ENCODE measurements at places on chromosomes 4 and X.

GRCh38 chrX:32896088-32896487, 315.3 kb downstream of the DMD start:
- no peak for DNase-seq

GRCh38 chrX:1661048-1661921, 46.4 kb downstream of the ASMT start:
- peak; percentile 96 for DNase-seq

GRCh38 chrX:148298737-148299136, 201.7 kb upstream of the AFF2 start:
- no peak for DNase-seq

DNA sequence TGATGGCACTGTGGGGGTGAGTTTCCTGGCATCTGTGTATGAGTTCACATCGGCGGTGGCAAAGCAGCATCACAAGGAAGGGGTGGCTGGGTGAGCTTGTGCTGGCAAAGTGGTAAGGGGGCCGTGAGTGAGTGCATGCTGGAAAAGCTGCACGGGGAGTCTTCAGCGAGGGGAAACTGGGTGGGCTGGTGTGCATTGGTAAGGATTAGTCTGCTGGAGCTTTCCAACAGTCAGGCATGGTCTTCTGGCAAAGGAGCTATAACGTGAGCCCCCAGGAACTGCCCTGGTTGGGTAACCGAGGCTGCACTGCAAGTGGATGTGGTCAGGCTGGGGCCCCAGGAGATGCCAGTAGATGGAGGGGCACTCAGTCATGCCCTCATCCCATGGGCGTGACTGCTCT, 30.7 kb downstream of the ADAM29 start:
- no peak for DNase-seq

DNA sequence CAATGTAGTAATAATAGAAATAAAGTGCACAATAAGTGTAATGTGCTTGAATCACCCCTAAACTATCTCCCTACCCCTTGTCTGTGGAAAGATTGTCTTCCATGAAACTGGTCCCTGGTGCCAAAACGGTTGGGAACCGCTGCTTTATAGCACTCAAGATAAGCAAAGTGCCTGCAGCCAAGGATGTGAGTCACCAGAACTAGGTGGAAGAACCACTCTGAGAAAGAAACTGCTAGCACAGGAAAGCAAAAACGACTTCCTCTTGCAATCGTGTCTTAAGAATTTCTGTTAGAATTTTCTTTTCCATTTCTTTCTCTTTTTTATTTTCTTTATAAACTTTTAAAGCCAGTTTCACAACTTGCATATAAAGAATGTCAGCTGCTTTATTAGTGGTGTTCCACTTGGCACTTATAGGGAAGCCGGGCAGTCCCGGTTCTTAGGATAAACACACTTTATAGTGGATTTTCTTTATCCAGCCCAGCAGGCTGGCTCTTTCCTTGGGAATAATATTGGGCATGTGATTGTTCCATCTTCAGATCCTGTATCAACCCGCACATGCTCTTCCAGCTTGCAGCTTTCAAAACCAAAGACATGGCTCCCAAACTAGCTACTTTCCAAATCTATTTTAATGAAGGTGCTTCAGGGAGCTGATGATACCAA, 32.3 kb upstream of the CXCL8 start:
- DNase-seq: no peak

DNA sequence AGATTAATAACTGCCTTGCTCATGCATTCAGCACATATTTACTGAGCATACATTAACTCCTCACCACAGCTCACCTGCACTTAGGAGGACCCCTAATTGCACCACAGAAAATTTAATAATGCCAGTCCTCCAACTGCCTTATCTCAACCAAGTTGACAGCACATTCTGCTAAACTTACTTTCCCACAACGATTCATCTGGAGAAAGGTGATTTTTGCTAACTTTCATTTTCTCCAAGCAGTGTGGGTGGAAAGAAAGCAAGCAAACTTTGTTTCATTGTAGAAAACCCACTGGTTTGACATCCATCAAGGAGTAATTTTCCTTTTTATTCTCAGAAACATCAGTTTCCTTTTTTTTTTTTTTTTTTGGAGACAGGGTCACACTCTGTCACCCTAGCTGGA, 49.1 kb downstream of the RASGEF1B start:
- DNase-seq: no peak

DNA sequence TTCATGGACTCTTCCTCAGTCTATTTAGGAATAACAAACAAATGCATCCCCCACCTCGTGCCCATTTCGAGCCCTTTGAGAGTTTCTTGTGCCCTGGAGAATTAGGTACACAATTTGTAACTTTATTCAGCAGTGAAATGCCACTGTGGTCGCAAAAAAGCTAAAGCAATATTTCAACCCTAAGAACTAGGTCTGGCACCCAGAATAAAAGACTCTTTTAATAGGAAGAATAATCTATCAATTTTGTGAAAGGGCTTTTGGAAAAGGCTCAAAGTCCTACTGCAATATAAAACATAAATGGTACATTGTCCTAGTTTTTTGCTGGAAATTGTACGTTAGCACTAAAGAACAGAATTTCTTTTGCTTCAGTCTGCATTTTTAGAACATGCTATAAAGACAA, 304.6 kb upstream of the TENM3 start:
- DNase-seq: no peak

DNA sequence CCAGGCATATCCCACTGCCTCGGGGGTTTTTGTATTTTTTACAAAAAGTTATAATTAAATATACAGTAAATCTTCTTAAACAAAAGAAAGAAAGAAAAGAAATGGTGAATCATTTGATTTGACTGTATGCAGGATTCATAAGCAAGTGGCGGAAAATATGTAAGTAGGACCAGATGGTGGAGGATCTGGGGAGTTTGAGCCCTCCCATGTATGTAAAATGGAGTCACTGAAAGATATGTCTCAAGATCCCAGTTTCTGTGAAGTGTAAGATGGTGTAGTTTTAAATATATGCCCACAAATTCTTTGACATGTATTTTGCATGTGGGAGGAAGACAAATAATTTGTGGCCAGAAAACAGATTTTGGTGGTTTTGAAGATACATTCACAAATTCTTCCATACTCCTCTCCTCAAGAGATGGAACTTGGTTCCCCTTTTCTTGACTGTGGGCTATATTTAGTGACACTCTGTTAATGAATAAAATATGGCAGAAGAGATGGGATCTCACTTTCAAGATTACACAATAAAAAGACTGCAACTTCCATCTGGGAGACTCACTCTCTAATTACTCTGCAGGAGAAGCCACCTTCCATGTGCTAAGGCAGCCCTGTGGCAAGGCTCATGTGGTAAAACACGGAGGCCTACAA, 133.6 kb upstream of the S100G start:
- DNase-seq: no peak

DNA sequence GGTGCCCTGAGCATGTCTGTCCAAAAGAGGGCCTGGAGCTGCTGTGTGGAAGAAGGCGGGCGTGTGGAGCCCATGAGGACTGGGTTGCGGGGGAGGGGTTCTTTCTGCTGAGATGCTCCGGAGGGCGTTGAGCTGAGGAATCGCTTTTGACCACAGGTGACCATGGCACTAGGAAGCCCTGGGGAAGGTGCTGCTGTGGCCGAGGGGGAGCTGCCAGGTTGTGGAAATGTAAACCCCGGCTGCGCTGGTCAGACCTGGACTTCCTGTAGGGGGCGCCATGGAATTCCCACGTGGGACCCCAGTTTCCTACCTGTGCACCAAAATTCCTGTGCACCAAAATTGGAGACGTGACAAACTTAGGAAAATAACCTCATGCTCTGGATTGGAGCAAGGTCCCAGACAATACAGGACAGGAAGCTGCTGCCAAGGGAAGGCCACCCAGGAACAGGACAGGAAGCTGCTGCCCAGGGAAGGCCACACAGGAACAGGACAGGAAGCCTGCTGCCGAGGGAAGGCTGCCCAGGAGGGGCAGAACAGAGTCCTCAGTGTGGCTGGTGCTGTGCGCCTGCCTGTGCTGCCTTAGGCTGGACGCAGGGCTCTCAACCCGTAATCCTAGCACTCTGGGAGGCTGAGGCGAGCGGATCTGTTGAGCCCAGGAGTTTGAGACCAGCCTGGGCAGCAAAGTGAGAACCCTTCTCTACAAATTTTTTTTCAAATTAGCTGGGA, 28.4 kb upstream of the UVSSA start:
- peak; percentile 32 for DNase-seq

DNA sequence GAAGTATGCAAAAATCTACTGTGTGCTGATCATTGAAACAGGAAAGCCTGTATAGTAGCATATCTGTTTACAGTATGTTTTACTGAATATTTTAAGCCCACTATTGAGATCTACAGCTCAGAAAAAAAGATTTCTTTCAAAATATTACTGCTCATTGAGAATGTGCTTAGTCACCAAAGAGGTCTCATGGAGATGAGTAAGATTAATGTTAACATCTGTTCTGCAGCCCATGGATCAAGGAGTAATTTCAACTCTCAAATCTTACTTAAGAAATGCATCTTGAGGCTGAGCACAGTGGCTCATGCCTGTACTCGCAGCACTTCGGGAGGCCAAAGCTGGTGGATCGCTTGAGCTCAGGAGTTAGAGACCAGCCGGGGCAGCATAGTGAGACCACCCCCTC, 3.3 kb downstream of the RNF4 start:
- DNase-seq: no peak

- no peak for DNase-seq
Observed at GRCh38 chrX:100263650-100264049, 146.4 kb downstream of the PCDH19 start.

DNA sequence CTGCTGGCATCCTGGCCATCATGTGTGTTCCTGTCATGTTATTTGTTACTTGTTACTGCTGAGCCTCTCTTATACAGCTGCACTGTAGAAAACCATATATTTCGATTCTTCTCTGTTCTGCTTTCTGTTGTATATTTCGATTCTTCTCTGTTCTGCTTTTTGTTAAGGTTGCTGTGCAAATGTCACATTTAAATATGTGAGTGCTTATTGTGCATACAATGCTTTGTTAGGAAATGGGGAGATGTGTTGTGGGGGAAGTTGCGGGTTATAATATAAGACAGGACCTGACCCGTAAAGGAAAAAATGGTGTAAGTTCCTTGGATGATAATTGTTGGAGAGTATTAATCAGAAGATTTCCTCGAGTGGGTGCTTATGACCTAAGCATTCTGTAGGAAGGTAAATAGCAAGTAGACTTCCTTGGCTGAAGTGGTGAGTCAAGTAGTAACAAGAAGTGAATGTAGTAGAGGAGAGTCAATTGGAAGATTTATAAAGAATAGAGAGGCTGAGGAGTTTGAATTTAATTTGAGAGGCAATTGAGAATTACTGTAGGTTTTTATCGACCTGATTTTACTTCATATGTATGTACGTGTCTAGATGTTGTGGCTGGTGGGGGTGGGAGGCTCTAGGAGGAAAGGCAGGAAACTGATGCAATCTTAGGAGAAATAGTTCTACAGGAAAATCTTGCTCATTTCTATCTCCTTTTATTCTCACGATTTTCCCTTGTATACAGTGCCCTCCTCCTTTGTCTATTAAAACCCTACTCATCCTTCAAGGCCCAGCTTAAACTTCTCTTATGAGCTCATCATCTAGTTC, 8.5 kb downstream of the OGT start:
- no peak for DNase-seq

DNA sequence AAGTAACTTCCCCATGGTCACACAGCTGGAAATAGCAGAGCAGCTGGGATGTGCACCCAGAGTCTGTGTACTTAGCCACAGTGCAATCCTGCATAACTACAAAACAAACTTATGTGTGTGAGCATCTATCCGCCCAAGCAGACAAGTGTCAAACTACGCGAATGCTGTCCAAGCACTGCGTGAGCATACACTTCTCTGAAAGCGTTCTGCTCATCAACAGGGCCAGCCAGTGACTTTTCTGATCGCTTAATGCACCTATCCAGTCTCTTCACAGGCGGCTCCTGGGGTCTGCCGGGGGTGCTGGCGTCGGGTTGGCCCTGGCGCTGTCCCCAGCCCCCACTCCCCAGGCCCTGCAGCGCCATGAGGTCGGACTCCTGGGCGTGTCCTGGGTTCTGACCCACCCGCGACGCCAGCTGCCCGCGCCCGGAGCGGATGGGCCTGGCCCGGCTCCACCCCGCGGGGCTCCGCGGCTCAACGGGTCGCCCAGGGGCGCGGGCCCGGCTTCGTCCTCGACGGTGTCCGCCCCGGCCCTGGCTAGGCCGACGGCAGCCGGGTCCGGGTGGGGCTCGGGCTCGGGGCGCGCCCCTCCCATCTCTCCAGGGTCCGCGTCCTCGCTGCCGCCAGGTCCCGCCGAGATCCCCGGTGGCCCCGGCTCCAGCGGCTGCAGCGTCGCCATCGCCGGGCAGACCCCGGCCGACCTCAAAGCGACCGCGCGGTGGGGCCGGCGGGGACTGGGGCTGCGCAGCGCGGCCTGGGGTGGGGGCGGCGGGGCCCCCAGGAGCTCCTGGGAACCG, 1.3 kb upstream of the ZNF141 start:
- no peak for DNase-seq

- DNase-seq: peak; percentile 21
Observed at GRCh38 chr4:173167758-173168395, 734 bp upstream of the GALNT7 start.

- no peak for DNase-seq
Observed at GRCh38 chr4:183808097-183808456, 97.0 kb upstream of the STOX2 start.

DNA sequence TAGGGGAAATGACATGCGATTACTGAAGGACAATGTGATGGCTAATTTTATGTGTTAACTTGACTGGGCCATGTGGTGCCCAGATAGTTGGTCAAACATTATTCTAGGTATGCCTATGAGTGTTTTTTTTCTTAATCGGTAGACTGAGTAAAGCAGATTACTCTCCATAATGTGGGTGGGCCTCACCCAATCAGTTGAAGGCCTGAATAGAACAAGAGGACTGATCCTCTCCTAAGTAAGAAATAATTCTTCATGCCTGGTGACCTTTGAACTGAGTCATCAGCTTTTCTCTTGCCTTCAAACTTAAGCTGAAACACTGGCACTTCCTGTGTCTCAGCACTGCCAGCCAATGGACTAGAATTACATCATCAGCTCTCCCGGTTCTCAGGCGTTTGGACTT, 164.0 kb upstream of the FGF13 start:
- no peak for DNase-seq

DNA sequence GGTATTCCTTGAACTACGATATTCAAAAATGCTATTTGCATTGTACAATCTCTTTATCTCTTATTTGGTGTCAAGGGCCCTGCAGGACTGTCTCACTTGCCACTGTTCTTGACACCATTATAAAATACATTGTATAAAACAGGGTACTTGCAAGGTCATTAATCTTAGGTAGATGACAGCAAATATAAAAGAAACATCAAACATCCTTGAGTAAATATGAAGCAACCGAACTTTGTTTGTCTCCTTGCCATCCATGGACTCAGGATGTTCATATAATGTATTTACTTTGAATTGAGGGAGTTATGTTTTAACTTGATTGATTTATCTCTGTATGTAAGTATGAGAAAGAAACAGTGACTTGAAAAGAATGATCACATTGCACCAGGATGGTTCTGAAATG, 87.3 kb downstream of the UGT2B4 start:
- DNase-seq: no peak

- DNase-seq: no peak
Observed at GRCh38 chr4:40423735-40424134, 88.6 kb downstream of the CHRNA9 start.

- peak; percentile 5 for DNase-seq
Observed at GRCh38 chrX:119539872-119540271, 25.3 kb downstream of the STEEP1 start.
